Effector CD8-positive, alpha-beta T cell (primary cell): ENCODE measurements at places on chromosomes 12 and 14.

DNA sequence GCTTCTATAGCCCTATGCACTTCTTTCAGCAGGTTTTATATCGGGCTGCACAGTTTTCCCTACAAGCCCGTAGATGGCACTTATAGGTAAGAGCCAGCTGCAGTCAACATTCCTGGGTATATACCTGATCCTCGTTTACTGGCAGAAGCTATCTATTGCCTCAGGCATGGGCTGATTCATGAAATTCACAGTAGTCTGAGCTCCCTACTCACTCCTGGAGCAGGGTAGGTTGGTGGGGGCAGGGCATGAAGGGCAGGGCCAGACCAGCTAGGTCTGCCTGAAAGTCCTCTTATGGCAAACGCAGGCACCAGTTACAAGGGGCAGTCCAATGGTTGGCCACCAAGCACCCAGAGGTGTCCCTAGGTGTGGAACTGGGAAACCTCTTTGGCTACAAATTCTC, 345.8 kb downstream of the RPS29 start:
- DNase-seq, result no peak

DNA sequence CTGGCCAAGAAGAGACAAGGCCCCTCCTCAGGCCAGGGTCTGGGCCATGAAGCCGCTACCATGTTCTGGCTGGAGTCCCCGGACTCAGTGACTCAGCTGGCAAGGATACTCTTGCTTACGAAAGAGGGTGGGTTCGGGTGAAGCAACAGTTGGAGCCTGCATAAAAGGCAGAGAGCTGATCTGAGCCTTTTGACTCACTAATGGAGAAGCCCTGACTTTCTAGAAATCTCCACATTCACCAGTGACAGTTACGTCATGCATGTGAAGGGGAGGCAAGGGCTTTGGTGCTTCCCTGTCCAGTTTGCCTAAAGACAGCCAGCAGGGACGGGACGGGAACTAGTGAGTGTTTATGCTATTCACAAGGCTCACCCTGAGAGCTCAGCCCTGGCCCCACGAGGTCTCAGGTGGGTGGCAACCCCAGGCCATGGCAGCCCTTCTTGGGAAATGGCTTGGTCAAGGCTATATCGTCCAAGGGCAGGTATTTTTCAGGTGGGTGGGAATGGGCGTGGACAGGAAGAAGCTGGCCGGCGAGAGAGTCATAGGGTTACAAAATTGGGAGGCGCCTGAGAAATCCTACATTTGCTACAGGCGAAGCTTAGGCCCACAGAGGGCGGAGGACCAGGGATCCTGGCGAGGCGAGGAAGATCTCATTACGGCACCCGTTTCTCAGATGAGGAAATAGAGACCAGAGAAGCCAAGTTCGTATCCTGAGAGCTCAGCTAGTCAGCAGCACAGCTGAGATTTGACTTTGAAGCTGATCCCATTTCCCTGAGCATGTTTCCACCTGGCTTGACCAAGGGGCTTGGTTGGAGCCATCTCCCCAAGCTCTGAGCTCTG, 314.6 kb downstream of the BCL11B start:
- DNase-seq, result no peak

GRCh38 chr12:47819896-47820630, at the start of gene HDAC7:
Gene HDAC7 (minus strand): TSS chr12:47819903. CDS start chr12:47819785, 118 bp downstream.
- peak; percentile 42 for DNase-seq

GRCh38 chr14:90604356-90604755, 207.5 kb downstream of the CALM1 start:
- no peak for DNase-seq

DNA sequence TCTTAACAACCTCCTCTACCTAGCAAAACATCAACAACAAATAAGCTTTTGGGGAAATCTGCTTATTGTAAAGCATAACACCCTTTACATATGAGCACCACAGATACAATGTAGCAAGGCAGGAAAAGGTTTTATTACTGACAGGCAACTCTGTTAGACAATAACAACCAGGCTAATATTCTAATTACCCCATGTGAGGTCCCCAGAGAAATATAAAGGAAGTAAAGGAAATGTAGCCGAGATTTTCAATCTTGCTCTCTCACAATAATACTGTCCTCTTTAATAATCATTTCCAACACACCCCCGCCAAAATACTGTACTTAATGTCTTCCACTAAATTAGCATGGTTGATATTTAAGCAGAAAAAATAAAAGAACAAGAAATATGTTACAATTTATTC, 14.0 kb upstream of the INSM2 start:
- no peak for DNase-seq
